NCI-H446 treated with DMSO at 0.1 percent for 48 hours (cell line): ENCODE measurements at places on chromosomes 16 and 17.

- no peak for DNase-seq
Measured at GRCh38 chr16:4915226-4915761, 21.7 kb downstream of the PPL start.

- no peak for DNase-seq
Measured at GRCh38 chr17:44071198-44071520, 624 bp downstream of the G6PC3 start.

DNA sequence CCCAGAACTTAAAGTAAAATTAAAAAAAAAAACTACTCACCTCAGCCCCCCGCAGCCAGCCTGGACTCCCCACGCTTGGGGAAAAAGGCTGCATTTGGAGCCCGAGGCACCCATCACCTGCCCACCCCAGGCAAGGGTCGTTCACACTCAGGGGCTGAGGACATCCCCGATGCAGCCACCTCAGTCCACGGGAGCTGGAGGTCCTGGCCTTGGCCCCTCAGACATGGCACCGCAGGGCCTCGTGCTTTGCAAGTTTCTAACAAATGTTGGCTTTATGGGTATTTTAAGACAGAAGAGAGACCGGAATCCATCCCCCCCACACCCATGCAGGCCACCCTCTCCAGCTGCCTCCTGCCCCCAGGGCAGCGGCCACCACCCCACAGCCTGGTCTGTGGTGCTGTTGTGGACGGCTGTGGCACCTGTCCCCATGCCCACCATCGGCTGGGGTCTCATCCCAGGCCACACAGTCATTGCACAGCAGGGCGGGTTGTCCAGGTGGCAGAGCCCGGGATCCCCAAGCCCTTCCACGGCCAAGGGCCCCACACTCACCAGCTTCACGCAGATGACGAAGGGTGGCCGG is 116.4 kb upstream of the ZNF750 start:
- DNase-seq, result no peak

GRCh38 chr16:28603381-28604185 is 6.3 kb downstream of the SULT1A1 start:
- no peak for DNase-seq

DNA sequence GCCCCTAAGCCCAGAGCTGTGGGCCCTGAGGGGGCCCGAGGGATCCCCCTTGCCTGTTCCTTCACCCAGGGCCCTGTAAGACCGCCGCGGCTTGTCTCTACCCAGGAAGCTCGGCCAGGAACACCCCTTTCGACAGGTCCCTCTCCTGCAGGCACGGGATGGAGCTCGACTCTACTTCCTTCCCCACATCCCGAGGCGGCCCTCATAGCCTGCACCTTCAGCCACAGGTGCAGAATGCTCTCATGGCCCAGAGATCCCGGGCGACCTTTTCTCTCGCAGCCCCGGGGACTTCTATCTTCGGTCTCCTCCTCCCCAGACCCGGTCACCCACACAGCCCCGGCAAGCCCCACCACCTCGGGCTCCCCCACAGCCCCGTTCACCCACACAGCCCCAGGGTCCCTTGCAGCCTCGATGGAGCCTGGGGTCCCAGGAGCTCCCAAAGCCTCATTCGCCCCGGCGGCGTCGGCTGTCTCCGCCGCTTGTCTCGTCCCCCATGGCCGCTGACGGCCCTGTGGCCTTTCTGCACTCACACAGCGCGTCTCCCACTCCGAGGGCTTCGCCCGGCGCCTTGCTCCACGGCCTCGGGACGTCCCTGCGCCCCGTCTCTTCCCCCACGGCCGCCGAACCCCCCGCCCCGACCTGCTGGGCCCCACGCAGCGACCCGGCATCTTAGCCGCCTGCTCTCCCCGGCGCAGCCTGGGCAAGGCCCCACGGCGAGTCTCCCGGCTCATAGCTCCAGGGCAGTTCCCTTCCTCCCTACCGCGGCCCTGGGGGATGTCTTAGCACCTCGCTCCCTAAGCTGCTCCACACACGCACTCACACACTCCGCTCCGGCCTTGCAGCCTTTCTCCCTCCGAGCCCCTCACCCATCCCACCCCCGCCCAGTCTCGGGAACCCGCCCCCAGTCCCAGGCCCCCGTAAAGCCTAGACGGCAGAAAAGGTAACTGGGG is 650 bp downstream of the KIAA0753 start:
- DNase-seq, result no peak

- DNase-seq, result no peak
Measured at GRCh38 chr17:82889496-82890338, 49.9 kb upstream of the ZNF750 start.

DNA sequence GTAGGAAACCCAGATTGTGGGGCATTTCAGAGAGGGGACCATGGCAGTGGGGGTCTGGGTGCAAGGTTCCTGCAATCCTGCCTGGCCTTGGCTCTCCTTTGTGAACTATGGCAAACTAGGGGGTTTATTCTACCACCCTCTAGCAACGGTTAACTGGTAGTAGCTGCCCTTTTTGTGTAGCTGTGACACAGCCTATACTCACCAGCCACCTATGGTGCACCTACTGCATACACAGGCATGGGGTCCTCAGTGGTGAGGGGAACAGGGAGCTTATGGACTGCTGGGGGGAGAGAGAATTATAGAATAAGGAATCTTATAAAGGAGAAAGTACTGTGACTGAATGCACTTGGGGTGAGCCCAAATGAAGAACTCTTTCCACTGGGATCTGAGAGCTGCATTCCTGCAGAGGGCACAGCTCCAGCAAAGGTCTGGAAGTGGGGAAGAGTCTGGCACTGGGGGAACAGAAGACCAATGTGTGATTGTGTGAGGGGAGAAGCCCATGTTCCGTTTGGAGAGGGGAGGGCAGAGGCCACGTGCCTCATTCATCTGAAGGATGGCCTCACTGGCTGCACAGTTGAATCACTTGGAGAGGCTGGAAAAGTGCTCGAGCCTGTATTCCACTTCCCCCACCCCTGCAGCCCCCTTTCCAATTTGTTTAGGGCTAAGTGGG is 2.1 kb downstream of the MT1X start:
- DNase-seq, result no peak

- no peak for DNase-seq
Measured at GRCh38 chr16:51321251-51321650, 170.2 kb upstream of the SALL1 start.

- no peak for DNase-seq
Measured at GRCh38 chr17:61517843-61518606, 65.8 kb downstream of the TBX4 start.

GRCh38 chr16:76729525-76729924 is 452.3 kb downstream of the CNTNAP4 start:
- no peak for DNase-seq

DNA sequence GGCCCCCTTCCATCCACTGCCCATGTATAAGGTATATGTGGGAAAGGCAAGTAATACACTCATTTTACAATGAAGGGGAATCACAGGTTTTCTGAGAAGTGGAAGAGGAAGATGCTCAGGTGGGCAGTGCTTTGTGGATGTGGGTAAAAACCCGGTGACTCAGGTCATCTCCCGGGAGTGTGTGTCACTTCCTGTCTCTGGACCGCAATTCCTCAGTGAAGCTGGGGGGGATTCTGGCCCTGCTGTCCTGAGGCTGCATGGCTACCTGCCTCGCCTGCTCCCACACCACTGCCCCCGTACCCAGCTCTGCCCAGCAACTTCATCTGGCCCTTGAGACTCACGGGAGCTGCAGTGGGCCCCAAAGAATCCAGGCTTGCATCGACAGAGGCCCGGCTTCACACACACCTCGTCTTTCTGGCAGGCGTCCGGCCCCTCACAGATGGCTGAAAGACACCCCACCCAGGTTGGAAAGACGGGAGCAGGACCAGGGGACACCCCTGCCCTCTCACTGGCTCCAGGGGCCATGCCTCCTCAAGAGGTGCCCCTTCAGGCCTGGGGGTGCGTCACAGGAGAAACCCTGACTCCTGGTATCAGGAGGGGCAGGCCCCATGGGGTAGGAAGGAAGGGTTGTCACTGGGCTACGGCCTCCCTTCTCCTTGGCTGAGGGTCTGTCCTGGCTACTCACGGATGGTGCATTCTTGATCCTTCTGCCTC is 882 bp downstream of the SCARF1 start:
- DNase-seq, result no peak

DNA sequence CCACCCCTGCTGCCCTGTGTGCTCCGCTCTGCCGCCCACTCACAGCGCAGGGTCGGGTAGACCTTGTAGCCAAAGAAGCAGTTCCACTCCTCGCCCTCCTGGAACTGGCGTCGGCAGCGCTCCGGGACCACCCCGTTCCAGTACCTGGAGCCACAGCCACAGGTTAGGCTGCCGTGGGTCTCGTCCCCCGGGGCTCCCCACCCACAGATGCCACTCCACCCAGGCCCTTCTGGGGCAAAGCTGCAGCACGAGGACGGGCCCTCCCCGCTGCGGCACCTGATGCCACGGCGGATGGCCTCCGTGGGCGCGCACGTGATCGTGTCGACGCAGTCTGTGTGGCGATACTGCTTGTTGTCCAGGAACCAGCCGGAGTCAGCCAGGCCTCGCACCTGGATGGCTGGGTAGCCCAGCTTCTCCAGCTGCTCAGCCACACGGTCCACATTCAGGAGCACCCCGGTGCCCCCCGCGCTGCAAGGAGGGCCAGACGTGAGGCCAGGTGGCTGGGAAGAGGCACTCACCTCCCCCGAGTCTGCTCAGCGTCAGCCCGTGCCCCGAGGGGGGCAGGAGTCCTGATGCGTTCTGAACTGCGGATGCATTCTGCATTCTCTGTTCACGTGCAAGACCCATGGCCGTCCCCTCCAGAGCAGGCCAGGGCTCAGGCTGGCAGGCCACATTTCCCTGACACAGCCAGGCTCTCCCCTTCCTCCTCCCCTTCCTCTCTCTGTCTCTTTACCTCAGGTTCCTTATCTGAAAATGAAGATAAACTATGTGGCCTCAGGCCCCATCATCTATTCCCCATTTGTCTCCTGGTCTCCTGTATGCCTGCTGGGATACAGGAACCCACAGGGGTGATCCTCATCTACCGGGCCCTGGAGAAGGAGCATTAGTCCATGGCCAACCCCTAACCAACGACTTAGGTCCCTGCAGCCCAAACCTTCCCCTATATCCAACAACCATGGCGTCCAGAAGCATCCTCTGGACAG is 4.1 kb downstream of the NOTUM start:
- no peak for DNase-seq

- no peak for DNase-seq
Measured at GRCh38 chr17:45143767-45144198, 4.5 kb upstream of the HEXIM1 start.

GRCh38 chr17:82217120-82217529 is 4.5 kb upstream of the CCDC57 start:
- no peak for DNase-seq

GRCh38 chr16:26087091-26087490 is 395.3 kb downstream of the HS3ST4 start:
- no peak for DNase-seq

DNA sequence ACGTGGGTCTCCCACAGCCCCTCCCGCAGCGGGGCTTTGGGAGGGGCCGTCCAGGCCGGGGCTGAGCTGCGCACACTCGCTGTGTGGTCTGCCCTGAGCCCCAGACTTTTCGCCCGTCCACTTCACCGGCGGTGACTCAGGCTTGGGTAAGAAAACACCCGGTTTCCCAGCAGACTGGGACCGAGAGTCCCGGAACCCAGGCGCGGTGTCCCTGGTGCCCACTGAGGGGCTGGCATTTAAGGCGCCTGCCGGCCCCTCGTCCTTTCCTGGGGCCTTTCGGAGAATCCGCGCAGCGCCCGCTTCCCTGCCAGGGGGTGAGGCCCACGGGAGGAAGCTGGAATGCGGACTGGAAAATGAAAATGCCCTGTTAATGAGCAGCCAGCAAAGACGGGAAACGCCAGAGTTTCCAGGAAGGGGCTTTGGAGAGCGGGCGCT is 100.3 kb downstream of the C16orf95 start:
- DNase-seq, result no peak

DNA sequence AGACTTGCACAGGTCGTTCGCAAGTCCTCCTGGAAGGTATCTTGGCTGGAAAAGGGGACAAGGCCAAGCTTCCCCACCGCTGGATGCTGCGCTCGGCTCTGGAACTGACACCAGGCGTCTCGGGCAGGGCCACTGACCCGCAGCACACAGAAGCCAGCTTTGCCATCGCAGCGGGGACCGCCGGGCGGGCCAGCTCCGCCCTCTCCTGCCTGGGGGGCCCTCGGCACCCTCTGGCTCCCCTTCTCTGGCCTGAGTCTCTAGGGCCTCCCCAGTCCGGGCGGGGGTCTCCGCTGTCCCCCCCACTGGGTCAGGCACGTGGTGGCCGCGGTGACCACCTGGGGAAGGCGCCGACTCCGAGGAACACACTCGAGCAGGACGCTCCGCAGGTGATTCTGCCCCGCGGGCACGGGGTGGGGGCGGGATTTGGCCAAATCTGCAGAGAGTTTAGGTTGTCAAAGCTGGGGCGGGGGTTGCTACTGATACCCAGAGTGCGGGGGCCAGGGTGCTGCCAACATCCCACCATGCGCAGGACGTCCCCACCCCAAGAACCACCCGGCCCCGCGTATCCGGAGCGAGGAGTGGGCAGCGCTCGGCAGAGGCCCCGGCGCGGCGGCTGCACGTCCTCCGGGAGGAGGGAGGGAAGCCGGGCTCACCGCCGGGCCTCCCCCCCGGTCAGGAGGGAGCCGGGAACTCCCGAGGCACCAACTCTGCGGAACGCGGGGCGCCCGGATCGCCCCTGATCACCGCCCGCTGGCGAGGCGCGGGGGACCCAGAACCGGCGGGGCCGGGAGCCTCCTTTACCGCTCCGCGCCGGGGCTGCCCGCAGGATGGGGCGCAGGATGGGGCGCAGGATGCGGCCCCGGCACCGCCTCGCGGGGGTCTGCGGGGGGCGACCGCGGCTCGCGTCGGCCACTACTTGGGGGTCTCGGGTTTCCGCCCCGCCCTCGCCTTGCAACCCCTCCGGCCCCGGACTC is 744 bp upstream of the METRNL start:
- no peak for DNase-seq

- DNase-seq, result no peak
Measured at GRCh38 chr16:66278604-66279262, 87.8 kb upstream of the CDH5 start.

DNA sequence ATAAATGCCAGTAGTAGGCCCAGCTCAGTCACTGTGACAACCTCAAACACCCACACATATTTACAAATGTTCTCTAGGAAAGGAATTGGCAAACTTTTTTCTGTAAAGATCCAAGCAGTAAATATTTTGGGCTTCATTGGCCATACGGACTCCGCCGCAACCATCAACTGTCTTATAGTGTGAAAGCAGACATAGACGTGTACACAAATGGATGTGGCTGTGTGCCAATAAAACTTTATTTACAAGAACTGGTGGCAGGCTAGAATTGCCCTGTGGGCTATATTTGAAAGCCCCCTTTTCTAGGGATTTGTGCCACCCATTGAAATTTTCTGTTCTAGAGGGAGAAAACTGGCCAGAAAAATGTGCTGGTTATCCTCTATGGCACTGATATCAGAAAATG is 683.8 kb upstream of the EEF2KMT start:
- DNase-seq, result no peak

- DNase-seq, result no peak
Measured at GRCh38 chr17:50845240-50846147, 10.1 kb downstream of the WFIKKN2 start.

- DNase-seq, result no peak
Measured at GRCh38 chr17:70938336-70938735, 769.0 kb downstream of the KCNJ2 start.
